ENCODE measurements at places on chromosomes 3 and 15.
A peak's percentile ranks its signal among the peaks of the same experiment; 100 is the strongest.

DNA sequence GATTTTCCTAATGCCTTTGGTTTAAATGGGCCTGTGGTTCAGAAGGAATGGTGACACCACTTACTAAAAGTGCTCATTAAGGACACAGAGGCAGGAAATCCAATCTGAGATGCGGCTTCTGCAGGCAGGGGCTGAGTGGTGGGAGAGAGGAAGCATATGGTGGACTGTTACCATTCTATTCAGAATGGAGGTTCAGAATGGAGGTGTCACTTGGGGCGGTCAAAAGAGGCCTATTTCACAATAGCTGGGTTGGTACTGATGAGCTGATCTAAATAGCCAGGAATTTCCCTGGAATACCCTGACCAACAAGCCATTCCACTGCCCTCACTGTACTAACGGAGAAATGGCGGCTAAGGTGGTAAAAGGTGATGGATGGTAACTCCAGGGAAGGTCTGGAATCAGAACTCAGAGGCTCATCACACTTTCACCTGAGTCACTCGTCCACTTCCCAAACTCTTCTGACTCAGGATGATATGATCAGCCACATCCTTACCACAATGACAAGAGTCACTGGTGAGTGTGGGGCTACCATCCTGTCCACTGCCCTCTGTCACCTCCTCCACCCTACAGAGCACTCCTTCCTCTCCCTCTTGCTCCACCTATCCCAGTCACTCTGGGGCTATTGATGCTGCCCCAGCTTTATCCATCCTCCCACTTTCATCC, 15.7 kb downstream of the RFT1 start:
- no peak for DNase-seq

DNA sequence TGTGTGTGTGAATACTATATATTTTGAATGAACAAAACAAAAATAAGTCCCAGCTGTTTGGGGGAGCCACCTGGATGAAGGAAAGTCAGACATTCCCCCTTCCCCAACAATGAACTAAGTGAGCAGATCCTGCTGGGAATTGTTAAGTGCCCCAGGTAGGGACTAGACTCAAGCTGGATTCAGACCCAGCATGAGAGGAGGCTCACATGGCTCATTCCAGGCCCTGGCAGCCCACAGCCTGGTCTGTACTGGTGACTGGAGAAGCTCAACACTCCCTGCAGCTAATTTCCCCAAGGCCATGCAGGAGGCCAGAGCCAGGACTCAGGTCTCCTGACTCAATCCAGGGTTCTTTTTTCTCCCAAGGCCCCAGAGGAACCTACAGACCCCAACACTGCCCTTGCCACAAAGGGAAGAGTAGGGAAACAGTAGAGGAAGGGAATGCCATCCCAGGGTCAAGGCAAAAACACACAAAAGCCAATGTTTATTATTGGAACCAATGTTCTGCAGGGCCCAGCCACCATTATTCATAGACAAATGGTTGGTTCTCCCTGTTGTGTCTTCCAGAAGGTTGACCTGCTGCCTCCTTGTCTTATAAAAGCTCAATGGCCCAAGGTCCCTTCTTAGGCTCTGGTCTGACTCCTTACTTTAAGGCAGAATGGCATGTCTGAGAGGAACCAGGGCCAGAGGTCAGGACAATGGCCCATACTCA, 9.5 kb downstream of the IGDCC4 start:
- no peak for DNase-seq

GRCh38 chr15:99336794-99337193, 85.5 kb downstream of the LRRC28 start:
- no peak for DNase-seq

- DNase-seq, result no peak
These were observed 71.9 kb downstream of the FILIP1L start for GRCh38 chr3:100042166-100042981.

- DNase-seq, result no peak
These were observed 128.3 kb downstream of the ALCAM start for GRCh38 chr3:105495021-105495420.

DNA sequence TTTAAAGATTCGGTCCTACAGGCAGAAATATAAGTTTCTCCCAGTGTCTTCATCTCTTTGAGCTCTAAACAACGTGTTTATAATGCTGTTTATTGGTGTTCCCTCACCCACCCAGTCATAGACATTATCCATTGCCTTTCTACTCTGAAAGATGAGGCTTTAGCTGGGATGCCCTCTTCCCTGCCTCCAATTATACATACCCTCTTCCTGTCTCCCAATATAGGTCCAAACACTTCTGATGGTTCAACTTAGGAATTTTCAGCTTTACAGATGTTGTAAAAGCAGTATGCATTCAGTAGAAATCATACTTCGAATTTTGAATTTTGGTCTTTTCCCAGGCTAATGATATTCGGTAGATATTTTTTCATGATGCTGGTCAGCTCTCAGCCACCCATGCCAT, 2.6 kb downstream of the CMTM8 start:
- DNase-seq, result no peak

GRCh38 chr3:35492841-35493240, 146.5 kb upstream of the ARPP21 start:
- DNase-seq, result no peak

DNA sequence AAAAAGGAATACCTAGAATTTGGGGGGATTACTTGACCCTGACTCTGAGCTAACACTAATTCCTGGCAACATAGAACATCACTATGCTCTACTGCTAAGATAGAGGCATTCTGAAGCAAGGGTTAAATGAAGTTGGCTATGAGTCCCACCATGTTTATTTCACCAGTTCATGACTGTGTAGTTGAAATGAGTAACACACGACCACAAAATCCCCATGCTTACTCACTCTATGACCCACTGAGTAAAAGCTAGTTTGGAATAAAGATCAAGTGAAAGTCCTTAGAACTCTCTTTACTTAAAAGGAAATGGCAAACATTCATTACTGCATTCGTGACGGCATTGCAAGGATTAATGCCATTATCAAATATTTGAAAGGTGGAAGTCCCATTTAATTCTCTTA, 47.4 kb downstream of the MRPL46 start:
- no peak for DNase-seq

DNA sequence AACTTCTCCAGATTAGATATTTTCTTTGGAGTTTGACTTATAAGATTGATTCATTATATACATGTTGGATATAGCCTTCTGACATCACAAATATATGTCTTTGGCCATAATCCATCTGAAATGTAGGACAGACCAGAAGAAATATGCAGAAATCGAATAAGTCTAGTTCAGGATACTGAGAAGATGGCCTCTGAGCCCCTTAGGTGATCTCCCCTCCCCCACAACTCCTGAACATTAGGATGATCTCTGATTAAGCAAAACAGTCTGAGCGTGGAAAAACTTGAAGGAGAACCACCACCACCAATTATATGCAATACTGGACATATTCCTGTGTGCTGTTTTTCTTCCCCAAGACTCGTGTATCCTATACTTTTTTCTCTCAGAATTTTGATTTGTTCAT, 3.2 kb downstream of the SETD5 start:
- DNase-seq, result no peak

DNA sequence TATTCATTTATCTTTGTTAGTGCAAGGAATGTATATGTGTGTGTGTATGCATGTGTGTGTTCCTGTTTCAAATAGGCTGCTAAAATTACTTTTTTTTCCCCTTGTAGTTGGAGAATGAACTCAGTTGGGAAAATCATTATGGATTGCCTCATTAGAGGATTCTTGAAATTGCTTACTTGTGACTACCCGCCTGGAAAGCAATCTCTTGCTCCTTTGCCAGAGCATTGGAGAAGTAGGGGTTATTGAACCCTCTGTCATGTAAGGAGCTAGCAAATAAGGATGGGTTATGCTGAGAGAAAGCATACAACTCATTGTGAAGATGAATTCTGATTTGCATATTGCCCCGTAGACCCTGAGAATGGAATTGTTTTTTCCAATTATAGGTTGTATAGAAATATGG, 474.5 kb downstream of the CADM2 start:
- no peak for DNase-seq

- peak; percentile 27 for DNase-seq
These were observed 3.1 kb downstream of the GP5 start for GRCh38 chr3:194395778-194396538.

GRCh38 chr3:191151653-191152052, 47.4 kb upstream of the OSTN start:
- DNase-seq, result no peak

DNA sequence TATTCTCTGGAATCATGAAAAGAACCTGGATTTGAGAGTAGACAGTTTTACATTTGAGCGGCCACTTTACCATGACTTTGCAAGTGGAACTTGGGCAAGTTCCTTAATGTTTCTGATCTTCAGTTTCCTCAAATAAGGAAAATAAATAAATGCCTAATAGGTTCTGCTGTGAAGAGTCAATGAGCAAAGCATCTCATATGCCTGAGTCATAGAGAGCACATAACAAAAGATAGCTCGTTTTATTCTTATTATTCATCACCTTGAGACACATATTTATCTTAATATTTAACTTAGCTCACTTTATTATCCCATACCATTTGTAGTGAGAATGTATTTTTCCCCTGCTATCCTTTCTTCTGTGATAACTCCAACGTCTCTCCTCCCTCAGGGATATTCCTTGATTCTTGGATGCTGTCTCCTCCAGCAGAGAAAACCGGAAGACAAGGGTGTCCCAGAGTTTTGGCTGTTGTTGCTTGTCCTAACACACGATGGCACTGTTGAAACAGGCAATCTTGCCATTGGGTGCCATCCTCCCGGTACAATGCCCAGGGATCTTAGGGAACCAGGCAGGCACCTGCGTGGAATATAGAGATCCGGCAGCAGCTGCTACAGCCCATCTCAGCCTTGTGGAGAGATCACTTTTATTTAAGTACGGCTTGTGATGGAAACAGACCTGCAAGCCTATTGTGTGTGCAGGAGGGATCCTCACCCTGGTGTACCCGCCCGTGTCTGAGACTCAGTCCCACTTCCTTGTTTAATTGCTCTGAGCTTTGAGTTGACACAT, 33.3 kb upstream of the VPS33B start:
- no peak for DNase-seq

- DNase-seq, result no peak
These were observed 105.0 kb downstream of the FOXP1 start for GRCh38 chr3:71478568-71478967.

- DNase-seq, result no peak
These were observed 324.6 kb upstream of the PLSCR5 start for GRCh38 chr3:146929696-146930095.

GRCh38 chr15:92958105-92958504, 58.0 kb downstream of the CHD2 start:
- peak; percentile 30 for DNase-seq

Data from T-helper 17 cell (primary cell).